ENCODE measurements at places on chromosomes 3 and 15.

GRCh38 chr3:152177757-152178156 is 91.0 kb upstream of the MBNL1 start:
- no peak for DNase-seq

- DNase-seq, result no peak
Observed at GRCh38 chr3:170760174-170760526, 109.8 kb downstream of the RPL22L1 start.

DNA sequence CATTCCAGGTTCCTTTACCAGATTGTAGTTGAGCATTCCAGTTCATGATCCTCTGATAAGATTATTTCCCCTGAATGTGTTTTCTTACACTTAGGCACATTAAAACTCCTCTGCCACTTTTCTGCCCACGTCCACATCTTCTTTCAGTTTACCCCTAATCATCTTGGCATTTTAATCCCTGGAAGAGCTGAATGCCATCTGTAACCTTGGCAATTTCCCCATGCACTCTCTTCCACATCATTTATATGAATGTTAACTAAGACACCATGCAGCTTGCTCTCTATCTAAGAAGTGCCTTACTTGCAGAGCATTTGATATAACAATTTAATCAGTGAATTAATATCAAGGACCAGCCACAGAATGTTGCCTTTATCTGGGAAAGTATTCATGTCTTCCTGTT is 25.8 kb downstream of the TIMP4 start:
- no peak for DNase-seq

DNA sequence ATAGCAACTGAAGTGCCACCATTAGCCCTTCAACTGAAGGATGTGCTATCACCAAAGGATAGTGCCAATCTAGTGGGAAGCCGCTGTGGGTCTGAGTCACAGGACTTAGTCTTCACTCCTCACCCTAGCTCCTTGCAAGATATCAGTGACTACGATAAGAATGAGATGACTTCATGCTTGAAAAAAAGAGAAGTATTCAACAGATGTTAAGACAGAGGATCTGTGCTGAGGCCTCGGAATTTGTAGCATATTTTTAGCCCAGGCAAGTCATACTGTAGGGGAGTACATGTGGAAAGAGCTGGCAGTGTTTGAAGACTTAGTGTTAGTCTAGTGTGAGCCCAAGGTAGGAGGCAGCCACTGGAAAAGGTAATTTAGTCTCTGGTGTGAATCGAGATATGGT is 270.7 kb upstream of the LRTM1 start:
- no peak for DNase-seq

DNA sequence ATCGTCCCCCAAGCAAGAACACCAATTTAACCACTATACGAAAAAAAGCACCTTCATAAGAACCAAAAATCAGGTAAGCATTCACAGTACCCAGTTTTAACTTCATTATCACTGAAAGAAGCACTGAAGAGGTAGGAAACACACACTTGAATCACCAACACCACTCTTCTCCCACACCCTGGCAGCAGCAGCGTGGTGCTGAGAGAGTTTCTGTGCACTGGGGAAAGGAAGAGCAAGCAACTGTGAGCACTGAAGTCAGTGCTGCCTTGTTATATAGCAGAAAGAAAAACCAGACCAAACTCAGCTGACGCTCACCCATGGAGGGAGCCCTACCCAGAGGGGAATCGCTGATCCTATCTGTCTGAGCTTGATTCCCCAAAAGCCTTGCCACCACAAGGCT is 98.2 kb downstream of the DMXL2 start:
- no peak for DNase-seq

GRCh38 chr3:160676547-160677303 is at the start of gene ARL14:
Gene ARL14 (plus strand): TSS chr3:160677160. CDS start chr3:160677347, 187 bp downstream.
- no peak for DNase-seq

- peak; percentile 14 for DNase-seq
Observed at GRCh38 chr15:82139823-82140268, 94.0 kb upstream of the MEX3B start.

GRCh38 chr15:60397772-60398445 is at the start of gene ANXA2:
Gene ANXA2 (minus strand): TSS chr15:60397986. CDS start chr15:60386075, 11,911 bp downstream.
- no peak for DNase-seq

DNA sequence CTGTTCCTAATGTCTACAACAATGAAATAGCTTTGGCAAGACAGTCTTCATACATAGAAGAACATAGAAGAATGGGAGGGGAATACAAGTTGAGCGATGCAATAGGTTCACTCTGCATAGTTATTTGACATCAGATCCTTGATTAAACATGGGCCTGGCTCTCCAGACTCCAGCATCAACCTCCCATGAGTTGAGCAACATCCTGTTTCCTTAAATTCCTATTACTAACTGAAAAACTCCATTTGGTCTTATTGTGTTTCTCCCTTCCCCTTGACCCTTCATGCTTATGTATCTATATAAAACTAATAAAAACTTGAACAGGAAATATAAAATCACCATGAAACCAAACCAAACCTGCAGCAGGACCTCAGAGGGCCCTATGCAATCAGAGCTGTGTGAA is 304.5 kb upstream of the SATB1 start:
- DNase-seq, result no peak

DNA sequence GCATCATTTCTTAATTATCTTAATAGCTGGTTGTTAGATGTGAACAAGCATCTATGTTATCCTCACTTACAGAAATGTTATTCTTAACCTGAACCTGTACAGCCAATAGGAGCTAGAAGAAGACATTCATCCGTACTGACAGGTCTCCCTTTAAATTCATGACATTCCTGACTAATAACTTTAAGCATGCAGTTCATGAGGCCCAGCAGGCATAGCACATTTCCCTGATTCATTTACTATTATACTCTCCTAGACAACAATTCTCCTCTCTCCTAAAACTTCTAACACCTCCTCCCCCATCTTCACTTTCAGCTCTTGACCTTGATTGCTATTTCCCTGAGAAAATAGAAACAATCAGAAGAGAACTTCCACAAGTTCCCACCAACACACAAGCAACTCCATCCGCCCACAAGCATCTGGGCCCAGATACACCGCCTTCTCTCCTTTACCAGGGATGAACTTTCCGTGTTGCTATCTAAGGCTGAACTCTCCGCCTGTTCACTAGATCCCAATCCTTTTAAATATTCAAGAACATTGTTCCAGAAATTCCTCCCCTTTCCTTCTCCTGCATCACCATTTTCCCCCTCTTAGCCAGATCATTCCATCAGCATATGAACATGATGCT is 62.9 kb upstream of the SPRED1 start:
- no peak for DNase-seq

DNA sequence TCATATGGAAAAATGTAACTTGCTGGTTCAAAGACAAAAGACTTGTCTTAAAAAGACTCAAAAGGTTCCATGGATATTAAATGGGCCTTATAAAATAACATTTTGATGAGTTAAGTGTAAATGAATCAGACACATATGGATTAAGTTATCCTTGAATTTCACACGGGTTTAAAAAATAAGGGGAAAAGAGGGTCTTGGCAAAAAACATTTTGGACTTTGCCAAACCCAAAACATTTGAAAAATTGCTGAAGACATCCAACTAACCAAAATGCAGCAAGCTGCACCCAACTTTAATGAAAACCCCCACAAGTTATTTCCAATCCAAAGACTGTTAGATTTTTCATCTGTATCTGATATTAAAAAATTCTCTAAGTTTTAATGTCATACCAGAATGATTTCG is 200.7 kb downstream of the MEIS2 start:
- DNase-seq, result no peak

DNA sequence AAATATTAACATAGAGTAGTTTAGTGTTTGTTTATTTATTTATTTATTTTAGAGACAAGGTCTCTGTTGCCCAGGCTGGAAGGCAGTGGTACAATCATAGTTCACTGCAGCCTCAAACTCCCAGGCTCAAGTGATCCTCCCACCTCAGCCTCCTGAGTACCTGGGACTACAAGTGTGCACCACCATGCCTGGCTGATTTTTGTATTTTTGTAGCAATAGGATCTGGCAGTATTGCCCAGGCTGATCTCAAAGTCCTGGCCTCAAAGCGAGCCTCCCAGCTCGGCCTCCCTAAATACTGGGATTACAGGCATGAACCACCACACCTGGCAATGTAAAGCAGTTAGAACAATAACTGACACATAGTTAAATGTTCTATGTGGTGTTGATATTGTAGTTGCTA is 4.4 kb upstream of the ZNF148 start:
- DNase-seq, result no peak

DNA sequence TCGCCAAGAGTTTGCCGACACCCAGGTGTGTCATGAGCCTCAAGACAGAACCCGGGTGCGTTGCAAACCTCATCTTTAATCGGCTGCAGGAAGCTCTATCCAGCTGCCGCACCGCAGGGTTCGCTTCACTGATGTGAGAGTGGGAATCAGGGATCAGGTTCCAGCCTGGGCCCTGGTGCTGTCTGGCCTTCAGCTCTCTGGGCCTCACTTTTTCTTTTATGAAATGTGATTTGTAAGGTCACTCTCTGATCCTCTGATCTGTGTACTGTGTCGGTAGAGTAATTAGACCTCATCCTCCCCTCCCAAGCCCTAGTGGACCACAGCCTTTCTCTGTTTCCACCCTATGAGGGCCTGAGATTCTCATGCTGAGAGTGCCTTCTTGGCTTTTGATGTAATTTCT is 202.8 kb upstream of the UBE2E1 start:
- DNase-seq, result peak; percentile 2

GRCh38 chr3:172601066-172601832 is 78.0 kb upstream of the TNFSF10 start:
- no peak for DNase-seq

- peak; percentile 77 for DNase-seq
Observed at GRCh38 chr15:85858586-85859375, 64.1 kb upstream of the KLHL25 start.

DNA sequence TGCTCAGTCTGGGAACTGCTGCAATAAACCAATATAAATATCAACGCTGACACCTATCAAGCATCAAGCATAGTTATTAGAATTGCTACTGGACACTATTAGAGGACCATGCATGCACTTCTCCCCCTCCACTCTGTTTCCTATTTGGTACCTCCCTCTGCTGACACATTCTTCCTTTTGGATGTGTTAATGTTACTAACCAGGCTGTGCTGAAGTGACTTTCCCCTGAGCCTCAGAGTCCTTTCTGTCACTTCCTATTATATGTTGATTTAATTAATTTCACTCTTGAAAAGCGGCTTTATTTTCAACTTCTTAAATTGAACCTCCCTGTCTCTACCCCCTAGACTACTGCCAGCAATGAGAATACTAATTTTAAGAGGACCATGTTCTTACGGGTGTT is 379.1 kb downstream of the MCTP2 start:
- no peak for DNase-seq

- DNase-seq, result no peak
Observed at GRCh38 chr3:56884387-56884786, 82.6 kb upstream of the ARHGEF3 start.

DNA sequence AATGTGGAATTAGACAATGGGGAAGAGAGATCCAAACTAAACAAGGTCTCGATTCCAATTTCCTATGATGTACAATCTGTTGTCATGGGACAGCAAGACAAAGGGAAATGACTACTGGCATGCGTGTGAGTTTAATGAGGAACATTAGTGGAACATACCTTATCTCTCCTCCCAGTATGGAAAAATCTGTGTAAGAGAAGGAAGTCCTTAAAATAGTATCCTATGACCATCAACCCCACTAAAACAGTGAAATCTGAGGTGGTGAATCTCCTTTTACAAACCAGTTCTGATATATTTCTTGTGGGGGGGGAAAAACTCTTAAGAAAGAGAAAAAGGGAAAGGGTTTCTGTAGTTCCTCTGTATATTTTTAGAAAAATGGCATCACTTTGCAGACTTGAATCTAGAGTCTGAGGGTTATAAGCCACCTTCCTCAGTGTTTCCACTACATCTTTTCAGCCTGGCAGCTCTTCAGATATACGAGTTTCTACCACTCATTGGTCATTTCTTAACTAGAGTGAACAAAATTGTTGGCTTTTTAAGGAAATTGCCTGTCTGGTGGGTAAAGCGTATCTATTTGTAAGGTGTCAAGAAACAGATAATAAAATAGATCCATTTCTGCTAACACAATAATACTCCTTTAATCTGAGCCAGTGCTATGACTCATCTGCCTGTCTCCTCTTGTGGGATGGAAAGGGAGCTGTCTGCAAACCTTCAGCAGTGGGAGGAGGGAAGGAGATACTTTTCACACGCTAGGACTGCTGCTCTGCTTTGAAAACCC is 3.0 kb upstream of the TNFAIP8L3 start:
- no peak for DNase-seq

- DNase-seq, result no peak
Observed at GRCh38 chr3:167750272-167750971, 14.9 kb downstream of the SERPINI1 start.

- DNase-seq, result no peak
Observed at GRCh38 chr15:61743345-61743909, 316.8 kb downstream of the VPS13C start.

DNA sequence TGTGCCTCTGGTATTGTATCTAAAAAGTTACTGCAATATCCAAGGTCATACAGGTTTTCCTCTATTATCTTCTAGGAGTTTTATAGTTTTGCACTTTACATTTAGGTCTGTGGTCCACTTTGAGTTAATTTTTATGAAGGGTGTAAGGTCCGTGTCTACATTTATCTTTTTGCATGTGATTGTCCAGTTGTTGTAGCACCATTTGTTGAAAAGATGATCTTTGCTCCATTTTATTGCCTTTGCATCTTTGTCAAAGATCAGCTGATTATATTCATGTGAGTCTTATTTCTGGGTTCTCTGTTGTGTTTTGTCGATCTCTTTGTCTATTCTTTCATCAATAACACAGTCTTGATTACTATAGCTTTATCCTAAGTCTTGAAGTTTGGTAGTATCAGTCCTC is 6.7 kb downstream of the CHRNA7 start:
- DNase-seq, result no peak

DNA sequence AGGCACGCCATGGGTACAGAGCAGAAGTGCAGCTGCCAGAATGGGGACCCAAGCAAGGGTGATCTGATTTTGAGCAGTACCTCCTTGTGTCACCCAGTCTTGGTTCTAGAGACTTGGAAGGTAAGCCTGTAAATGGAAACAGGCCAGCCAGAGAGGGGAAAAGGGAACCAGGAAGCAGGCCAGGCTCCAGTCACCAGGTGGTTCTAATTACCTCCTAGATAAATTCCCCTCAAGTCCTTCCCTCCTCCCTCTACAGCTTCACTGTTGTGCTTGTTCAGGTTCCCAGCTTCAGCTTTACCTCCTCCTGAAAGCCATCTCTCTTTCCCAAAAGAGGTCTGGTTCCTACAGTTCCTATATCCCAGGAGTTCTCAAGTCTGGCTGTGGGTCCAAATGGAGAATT is 58.8 kb upstream of the SLC7A14 start:
- DNase-seq, result no peak

GRCh38 chr3:125589547-125590122 is 5.7 kb downstream of the OSBPL11 start:
- no peak for DNase-seq

- no peak for DNase-seq
Observed at GRCh38 chr15:66400351-66400774, 13.7 kb downstream of the MAP2K1 start.

DNA sequence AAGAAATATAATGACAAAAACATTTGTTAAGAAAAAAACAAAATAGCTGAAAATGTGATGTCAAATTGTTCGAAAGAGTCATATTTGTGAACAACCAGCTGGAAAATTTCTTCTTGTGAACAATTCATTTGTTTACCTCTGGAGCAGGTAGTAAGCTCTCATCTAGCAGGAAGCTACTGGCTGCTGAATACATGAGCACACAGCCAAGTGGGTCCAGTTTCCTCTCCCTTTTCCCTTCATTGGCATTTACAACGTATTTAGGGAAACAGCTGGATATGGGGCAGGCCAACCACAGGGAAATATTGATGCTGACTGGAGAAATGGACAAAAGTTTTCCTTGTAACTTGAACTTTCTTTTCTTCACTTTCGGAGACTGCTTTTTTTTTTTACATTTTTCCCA is 1354.7 kb upstream of the EPHA6 start:
- no peak for DNase-seq
